ENCODE measurements at places on chromosomes 6 and 20. TPM values are rescaled to one million over a fixed set of nuclear protein-coding genes. Genes with fewer than 3 reads are reported as not detected.

SLC13A3 gene
- 10.8 TPM for total RNA-seq

SOX4 gene
- total RNA-seq, result 370 TPM

KHDC1L gene
- total RNA-seq, result 0.78 TPM

TMC2 gene
- 1.7 TPM for total RNA-seq

LINC00237 gene
- 2.0 TPM for total RNA-seq

UBD gene
- total RNA-seq, result 0.47 TPM

HIVEP2 gene
- 114 TPM for total RNA-seq

METTL24 gene
- 2.5 TPM for total RNA-seq

GJA1 gene
- total RNA-seq, result 87.7 TPM

RSPO3 gene
- total RNA-seq, result 44.1 TPM

RAET1E gene
- not detected for total RNA-seq

PPIL6 gene
- 41.5 TPM for total RNA-seq

ACTR5 gene
- total RNA-seq, result 10.1 TPM

C20orf144 gene
- total RNA-seq, result not detected
